CD4-positive, CD25-positive, alpha-beta regulatory T cell (primary cell): ENCODE measurements at places on chromosomes 7 and 10.

DNA sequence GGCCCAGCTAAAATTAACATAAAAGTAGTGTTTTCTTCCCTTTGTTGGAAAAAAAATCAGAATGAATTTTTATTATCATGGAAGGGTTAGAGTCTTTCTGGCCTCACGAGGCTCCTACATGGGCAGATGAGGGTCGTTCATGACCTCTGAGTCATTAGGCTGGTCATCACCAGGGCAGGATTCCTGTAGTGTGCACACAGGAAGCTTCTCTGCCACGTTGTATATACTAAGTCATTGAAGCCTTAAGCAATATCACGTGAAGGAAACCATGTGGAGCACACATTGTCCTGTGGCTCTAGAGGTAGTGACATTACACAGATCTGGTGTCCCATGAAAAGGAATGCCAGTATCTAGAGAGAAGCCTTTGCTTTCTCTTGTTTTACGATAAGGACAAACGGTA is 84.7 kb upstream of the C1QL3 start:
- DNase-seq: no peak

DNA sequence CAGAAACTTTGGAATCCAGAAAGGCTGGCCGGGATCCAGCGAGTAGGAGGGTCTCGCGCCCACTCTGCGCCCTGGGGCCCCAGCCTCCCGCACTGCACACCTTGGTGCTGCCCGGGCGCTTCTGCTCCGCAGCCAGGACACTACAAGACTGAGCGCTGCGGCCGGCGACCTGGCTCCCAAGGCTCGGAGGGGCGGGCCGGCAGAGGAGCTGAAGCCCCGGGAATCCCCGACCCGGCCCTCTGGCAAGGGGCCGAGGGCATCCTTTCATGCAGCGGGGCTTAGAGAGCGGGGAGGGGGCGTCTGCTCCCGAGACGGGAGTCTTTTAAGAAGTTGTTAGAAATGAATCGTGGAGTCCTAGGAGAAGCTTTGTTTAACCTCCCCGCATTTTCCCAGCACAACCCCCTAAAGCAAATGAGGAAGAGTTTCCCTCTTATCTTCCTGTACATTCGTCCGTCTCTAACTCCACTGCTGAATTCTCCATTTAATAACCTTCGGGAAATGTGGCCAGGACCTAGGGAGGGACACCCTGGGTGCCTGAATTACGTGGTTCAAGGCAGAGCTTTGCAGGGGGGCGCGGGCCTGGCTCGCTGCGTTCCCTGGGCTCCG is 1.1 kb downstream of the VWC2 start:
- DNase-seq: no peak

- DNase-seq: no peak
Measured at GRCh38 chr7:136290351-136290750, 313.2 kb upstream of the MTPN start.

DNA sequence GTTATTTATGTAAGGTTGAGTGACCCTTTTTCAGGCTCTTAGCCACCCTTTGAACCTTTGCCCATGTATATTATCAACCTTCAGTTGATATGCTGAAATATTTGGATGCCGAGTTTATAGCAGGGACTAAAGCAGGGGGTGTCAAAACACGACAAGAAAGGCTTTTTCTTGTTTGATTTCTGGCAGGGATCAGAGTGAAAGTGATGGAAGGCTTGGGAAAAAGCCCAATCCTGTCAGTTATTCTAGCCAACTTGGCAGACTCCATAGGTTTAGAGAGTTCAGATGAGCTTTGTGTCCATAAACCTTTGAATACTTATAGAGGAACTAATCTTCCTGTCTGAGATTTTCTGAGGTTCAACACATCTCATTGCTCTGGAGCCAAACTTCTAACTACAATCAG is 47.5 kb downstream of the INHBA start:
- DNase-seq: no peak

DNA sequence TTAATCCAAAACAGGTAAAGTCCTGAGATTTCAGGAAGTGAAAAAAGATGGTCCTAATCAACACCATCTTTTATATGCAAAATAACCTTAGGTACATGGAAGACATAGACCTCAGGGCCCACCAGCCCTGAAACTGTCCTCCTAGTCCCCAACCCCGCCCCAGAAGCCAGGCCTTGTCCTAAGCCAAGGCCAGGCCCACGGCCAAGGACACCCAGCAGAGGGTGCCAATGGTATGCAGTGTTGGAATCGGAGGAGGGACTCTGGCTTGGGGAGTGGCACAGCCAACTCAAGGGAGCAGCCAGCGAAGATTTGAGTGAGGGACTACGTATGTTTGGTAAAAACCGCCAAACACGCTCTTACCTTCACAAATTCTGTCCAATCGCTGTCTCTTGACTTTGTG is 96.7 kb downstream of the ZRANB1 start:
- DNase-seq: no peak

DNA sequence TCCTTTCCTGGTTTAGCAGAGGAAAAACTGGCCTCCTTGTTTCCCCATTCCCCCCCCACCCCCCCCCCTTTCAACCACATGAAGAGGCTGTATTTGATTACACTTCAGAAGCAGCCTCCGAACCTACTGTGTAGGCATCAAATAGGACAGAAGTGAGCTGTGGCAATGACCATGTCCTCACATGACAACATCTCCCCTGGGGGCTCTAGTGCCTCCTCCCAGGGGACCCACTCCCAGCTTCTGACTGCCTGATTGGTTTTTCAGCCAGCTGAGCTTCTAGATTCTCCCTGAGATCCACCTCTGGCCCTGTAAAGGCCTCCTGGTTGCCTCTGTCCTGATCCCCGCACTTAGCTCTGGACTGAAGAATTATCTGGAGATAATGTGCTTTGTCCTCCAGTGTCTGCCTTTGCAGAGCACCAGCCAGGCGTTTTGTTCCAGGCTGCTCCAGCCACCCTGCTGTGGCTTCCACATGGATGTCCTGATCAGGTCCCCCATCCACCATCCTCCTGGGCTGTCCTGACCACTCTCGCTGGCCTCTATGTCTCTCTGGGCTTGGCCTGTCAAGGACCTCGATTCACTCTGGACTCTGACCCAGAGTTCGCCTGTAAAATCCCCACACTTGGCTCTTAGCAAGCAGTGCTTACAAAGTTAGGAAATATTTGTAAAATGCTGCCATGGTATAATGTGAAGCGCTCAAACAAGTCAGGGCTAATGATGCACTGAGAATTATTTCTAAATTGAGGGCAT is 42.4 kb upstream of the TOMM7 start:
- no peak for DNase-seq

- DNase-seq: no peak
Measured at GRCh38 chr10:109277456-109277855, 645.9 kb downstream of the XPNPEP1 start.

DNA sequence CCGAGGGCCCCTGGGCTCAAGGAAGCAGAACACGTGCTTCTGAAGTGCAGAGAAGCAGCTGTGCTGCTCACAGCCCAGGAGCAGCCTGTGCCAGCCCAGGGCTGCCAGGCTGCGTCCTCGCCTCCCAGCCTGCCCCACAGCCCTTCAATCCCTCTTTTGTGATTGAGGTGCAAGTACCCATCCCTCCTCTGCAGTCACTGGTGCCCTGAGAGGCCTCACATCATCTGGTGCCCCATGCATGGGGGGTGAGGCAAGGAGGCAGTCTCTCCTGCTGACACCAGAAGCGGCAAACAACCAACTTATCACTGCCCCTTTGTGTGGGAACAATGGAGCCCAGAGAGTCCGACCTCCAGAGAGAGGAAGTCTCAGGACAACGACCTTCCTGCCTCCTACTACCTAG is 49.8 kb upstream of the FGFR2 start:
- no peak for DNase-seq

DNA sequence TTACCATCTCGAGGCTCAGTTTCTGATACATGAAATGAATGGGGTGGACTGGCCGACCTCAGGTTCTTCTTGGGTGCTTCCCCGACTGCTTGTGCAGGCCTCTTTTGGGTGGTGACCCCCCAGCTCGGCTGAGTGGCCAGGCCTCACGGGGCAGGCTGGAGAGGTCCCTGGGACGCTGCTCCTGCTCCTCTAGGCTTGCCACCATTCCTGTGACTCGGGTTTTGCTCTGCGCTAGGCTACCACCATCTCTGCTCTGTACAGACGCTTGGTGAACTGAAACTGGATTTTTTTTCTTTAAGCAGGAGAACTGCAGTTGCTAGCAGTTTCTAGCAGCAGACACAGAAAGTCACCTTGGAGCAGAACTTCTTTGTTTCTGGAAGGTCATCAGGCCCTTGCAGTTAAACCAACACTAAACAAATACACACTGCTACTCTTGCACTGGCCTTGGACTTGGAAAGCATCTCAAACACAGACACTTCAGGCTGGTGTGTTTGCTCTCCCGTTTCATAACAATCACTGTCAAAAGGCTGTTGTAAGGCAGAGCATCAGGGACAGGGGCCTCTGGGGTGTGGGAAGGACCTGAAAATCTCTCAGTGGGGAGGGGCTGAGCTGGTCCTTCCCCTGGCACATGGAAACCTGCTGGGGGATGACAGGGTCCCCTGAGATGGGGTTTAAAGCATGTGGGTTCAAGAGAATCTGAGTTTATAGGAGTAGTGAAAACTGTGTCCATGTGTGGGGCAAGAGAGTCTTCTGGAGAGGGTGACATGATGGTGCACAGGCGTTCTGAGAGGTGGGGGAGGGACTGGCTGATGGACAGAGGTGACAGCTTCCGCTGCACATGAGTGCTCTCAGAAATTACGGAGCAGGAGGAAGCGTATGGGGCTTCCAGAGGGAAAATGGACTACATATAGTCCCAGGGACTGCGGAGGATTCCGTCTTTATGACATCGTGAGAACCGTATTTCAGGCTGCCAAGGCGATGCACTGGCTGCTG is 35.0 kb upstream of the GIMAP8 start:
- no peak for DNase-seq

- DNase-seq: no peak
Measured at GRCh38 chr10:117425974-117426566, 50.8 kb upstream of the PDZD8 start.

- DNase-seq: no peak
Measured at GRCh38 chr10:44293842-44294241, 91.1 kb downstream of the CXCL12 start.

- peak; percentile 94 for DNase-seq
Measured at GRCh38 chr7:64313740-64314491, at the start of gene ZNF736. Gene ZNF736, plus strand, starts transcription at chr7:64313961. Its CDS starts 190 bp downstream, at chr7:64314151.

GRCh38 chr7:42340436-42340835 is 103.4 kb upstream of the GLI3 start:
- no peak for DNase-seq

GRCh38 chr7:47814905-47815613 is 133.2 kb downstream of the PKD1L1 start:
- DNase-seq: no peak

DNA sequence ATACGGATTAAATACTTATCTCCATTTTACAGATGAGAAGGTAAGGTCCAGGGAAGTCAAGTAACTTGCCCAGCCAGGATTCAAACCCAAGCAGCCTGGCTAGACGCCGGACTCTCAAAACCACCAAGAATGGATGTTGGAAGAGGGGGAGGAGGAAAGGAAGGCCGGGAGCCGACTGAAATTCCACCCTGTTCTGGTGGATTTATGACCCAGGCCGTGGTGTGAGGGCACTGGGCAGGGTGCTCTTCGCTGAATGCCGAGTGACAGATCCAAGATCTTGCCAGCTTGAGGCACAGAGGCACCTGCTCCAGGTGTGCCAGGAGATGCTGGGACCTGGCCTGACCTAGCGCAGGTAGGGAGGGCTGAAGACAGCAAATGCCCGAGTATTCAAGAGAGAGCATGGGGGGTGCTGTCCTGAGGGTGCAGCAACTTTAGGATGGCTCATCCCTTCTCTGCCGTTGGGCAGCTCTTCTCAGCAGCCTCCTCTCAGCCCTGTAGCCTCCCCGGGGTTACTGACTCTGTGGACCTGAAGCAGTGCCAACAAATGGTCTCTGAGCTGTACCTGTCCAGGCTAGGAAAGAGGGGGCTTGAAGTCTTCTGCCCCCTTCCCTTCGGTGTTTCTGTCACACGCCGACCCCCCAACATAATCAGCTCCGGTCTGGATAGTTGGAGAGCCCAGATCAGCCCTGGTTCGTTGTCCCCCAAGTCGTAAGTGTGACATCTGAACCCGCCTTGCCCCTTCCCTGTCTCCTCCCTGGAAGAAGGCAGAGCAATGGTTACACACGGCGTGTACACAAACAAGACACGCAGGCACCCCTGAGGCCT is 713 bp downstream of the LOXL4 start:
- DNase-seq: no peak

- no peak for DNase-seq
Measured at GRCh38 chr7:24871770-24872169, 108.2 kb downstream of the OSBPL3 start.

GRCh38 chr10:76882245-76882644 is 755.4 kb downstream of the KCNMA1 start:
- DNase-seq: no peak

- DNase-seq: no peak
Measured at GRCh38 chr7:134875867-134876266, 96.4 kb downstream of the CALD1 start.

GRCh38 chr10:30587522-30588031 is 42.0 kb downstream of the LYZL2 start:
- no peak for DNase-seq

DNA sequence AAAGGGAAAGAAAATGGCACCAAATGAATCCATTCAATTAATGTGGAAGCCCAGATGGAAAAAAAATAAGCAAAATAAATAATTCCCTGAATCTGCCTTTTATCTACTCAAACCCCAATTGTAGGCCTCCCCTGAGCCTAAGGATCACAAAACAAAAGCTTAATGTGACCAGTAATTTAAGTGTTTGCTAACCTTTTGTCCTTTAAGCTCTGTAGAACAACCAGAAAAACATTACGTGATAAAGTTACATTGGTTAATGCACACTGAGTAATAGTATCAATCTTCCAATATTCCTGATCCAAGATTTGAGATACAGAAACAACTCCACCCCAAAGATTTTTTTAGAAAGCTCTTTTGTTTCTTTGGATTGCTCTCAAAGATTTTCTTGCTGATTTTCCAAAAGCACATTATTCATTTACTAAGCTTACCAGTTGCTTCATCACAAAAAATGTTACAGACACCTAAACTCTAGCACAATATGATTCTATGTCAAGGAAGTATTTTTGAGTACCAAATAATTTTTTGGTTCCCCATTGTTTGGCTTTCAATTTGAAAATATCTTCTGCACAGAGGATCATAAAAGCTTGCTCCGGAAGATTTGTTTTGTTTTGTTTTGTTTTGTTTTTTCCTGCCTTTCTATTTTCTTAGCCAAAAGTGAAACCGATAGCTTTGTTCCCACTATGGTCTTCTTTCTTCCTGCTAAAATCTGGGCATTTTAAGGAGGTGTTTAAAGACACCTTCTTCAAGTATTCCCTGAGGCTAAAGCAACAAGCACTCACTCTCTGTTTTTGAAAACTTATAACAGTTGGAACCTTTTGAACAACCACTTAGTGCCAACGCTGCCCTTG is 54.2 kb downstream of the TRIL start:
- DNase-seq: no peak

DNA sequence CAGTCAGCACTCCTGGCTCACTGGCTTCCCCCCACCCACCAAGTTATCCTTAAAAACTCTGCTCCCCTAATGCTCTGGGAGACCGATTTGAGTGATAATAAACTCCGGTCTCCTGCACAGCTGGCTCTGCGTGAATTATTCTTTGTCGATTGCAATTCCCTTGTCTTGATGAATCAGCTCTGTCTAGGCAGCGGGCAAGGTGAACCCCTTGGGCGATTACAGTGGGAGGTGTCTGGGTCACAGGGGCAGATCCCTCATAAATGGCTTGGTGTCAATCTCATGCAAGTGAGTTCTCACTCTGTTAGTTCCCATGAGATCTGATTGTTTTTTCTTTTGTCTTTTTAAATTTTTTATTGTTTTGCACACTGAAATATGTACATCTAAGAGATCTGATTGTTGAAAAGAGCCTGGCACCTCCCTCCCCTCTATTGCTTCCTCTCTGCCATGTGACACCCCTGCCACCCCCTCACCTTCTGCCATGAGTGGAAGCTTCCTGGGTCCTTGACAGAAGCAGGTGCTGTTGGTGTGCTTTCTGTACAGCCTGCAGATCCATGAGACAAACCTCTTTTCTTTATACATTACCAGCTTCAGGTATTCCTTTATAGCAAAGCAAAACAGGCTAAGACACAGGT is 20.5 kb downstream of the OTUD1 start:
- DNase-seq: peak; percentile 42
